Activated T-cell treated with anti-CD3 and anti-CD28 coated beads, Interleukin-2, amount 50 U/mL, for 24 hours (primary cell): ENCODE measurements at places on chromosomes 11 and 22.

DNA sequence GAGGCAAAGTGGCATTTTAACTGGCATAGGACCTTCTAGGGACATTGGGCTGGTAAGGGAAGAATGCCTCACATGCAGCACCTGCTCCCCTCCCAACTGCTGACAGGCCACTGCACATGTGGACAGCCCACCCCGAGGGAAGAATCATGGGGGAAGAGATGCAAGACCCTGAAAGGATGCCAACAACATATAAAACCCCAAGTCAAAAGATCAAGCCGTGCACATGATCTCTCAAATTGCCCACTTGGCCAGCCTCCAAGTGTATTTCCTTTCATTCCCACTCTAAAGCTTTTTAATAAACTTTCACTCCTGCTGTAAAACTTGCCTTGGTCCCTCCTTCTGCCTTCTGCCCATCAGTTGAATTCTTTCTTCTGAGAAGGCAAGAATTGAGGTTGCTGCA, 947.8 kb upstream of the CCDC90B start:
- DNase-seq = no peak

GRCh38 chr11:100240025-100240539, 447.0 kb upstream of the ARHGAP42 start:
- DNase-seq = no peak

- no peak for DNase-seq
Measured at GRCh38 chr11:75264356-75264755, 23.8 kb downstream of the TPBGL start.

- DNase-seq = no peak
Measured at GRCh38 chr11:14366936-14367335, 8.0 kb upstream of the RRAS2 start.

- no peak for DNase-seq
Measured at GRCh38 chr11:134074346-134074745, 5.5 kb downstream of the JAM3 start.

DNA sequence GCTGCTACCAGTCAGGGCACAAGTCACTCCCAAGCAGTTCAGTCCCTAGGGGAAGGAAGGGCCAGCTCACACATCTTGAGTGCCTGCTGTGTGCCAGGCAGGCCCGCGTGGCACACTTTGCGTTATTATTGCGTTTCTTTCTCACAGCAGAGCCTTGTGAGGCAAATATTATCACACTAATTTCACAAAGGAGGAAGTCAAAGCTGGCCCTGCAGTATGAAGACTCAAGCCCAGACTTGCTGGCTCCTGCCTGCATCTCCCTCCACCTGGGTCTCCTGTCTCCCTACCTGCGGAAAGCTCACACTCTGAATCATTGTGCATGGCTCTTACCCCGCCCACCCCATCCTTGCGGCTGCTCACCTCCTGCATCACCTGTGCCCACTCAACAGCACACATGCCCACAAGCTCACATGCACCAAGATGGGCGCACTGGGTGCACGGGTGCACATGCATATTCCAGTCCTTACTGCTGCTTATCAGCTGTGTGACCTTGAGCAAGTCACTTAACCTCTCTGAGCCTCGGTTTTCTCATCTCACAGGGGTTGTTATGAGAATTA, 31.7 kb upstream of the P2RY2 start:
- DNase-seq = no peak

DNA sequence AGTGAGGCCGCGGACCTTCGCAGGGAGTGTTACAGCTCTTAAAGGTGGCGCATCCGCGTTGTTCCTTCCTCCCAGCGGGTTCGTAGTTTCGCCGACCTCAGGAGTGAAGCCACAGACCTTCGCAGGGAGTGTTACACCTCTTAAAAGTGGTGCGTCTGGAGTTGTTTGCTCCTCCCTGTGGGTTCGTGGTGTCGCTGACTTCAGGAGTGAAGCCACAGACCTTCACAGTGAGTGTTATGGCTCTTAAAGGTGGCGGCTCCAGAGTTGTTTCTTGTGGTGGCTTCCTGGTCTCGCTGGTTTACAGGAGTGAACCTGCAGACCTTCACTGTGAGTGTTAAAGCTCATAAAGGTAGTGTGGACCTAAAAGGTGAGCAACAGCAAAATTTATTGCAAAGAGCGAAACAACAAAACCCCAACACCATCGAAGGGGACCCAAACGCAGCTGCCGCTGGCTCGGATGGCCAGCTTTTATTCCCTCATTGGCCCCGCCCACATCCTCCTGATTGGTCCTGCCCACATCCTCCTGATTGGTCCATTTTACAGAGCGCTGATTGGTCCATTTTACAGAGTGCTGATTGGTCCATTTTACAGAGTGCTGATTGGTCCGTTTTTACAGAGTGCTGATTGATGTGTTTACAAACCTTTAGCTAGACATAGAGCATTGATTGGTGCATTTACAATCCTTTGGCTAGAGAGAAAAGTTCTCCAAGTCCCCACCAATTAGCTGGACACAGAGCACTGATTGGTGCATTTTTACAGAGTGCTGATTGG, 1.2 kb upstream of the TMEM45B start:
- DNase-seq = peak; percentile 80

- no peak for DNase-seq
Measured at GRCh38 chr11:73204711-73205121, 13.4 kb upstream of the P2RY2 start.

DNA sequence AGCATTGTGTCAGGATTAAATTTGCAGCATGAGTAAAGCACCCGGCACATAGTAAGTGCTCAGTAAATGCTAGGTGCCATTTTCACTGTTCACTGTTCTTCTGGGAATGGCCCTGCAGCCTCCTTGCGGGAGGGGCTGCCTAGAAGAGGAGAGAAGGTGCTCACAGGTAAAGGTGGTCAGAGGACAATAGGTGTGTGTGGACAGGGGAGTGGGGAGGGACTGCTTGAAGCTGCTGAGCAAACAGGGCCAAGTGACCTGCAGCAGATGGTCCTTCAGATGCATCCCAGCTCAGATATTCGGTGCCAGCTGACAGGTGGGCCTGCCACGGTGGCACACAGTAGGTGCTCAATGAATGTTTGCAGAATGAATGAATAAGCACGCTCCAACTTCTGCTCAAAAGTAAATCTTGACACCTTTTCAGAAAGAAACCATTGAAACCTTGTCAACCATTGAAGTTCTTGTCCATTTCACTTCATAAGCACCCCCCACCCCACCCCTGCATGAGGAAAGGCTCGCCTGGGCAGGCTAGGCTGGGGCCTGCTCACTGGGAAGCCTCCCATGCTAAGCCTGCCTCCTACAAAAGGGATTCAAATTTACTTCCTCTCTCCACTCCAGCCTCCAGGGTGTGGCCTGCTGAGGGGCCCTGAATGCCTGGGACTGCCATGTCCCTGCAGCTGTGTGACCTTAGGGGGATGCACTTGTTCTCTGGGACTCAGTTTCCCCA, 1.6 kb downstream of the KIAA0930 start:
- DNase-seq = no peak

DNA sequence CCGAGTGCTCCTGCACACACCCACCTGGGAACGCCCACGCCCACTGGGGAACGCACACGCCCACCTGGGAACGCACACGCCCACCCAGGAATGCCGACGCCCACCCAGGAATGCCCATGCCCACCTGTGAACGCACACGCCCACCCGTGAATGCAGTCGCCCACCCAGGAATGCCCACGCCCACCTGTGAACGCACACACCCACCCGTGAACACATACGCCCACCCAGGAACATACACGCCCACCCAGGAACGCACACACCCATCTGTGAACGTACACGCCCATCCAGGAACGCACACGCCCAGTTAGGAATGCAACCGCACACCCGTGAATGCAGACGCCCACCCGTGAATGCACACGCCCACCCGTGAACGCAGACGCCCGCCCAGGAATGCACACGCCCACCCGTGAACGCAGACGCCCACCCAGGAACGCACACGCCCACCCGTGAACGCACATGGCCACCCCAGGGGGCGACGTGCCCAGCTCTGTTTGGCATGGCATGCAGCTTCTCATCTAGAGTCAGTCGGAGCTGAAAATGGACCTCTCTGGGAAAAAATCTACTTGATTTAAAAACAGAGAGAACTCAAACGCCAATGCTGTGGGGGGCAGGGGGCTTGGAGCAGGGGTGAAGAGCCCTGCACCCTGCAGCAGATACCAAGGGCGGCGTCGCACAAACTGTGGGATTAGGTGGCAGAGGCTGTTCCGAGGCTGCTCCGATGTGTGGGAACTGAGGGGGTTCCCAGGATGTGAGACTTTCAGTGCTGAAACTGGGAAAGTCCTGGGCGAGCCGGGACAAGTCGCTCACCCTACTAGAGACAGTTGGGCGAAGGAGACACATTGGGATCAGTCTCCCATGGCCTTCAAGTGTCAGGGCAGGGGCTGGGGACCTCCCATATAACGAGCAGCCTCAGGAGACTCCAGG, 83.3 kb downstream of the MYEOV start:
- no peak for DNase-seq

DNA sequence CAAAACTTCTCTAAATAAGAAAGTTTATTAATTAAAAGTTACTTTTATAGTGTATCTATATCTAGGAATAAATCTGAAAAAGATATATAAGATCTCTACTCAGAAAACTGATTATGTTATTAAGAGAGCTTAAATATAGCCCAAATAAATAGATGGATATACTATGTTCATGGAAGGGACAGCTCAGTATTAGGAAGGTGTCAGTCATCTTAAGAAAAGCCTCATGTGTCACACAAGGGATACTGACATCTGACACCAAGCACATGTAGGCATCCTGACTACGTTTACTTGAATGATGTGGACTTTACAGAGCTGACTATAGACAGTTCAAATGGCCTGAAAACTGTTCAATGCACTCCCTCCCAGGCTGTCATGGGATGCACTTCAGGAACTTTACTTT, 19.3 kb downstream of the PPARA start:
- DNase-seq = no peak

DNA sequence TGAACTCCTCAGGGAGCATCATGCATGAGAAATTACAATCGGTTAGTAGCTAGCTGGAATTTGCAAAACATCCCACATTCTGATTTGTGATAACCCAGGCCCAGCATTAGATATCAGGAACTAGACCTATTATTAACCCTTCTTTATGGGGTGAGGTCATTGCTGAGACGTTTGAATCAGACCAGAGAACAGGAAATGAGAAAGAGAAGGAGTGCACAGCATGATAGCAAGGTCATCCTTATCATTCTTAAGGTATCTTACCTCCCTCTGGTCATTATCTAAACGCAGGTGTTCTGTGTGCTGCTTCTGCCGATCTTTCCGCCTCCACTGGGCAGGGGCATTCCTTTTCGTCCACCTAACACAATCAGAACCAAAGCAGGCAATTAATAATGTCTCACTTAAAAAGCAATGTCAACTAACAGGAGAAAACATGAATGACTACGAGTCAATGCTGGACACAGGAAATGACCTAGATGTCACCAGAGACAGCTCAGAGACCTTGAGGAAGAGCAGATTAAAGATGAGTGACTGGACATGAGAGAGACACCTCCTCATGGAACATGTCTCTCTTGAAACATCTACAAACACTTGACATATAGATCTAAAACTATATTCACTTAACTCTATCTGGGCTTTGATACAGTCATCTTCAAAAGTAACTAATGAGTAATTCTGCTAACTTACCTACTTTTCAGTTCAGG, 78.3 kb upstream of the SCUBE2 start:
- DNase-seq = no peak

GRCh38 chr11:2807801-2808241, 77.8 kb downstream of the CDKN1C start:
- DNase-seq = peak; percentile 16

- no peak for DNase-seq
Measured at GRCh38 chr11:120708511-120709183, 197.1 kb downstream of the GRIK4 start.

GRCh38 chr11:41273908-41274307, 185.5 kb downstream of the LRRC4C start:
- no peak for DNase-seq

DNA sequence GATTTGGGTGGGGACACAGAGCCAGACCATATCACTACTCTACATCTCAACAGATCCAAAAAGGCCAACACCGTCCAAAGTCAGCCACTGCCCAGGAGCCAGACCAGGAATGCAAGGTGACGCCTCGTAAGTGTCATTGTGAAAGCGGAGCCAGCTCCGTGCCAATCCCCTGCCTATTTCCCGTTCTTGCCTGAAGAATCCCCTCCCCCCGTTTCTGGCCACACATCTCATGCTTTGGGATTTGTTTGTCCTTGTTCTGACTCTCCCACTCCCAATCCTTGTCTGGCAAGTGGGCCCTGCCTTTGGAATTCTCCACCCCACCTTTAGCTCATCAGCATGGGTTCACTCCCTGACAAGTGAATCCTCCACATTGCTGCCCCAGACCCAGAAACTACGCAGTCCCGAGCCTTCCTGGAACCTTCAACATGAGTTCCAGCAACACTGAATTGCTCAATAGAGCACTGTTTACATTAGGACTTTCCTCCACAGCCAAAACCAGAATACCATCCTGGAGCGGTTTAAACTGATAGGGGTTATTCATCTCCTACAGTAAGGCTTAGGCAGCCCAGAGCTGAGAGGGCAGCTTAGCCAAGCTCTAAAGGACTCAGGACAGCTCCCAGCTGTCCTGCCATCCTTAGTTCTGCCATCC, 6.0 kb upstream of the SLC35C1 start:
- DNase-seq = no peak

DNA sequence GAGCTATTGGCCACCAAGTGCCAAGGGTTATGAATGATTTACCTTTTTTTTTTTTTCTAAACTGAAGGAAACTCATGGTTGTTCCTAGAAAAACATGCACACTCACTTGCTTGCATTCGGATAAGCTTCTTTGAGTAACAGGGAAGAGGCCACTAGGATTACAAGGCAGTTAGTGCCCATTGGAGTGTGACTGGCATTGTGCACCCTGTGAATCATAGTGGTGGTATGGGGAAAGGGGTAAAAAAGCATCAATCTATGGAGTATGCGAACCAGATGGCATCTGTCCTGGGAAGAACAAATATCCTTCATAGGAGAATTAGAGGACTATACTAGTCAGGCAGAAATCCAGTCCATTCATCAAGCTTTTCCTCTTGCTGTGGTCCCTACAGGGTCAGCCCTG, 24.2 kb downstream of the CD44 start:
- DNase-seq = no peak

DNA sequence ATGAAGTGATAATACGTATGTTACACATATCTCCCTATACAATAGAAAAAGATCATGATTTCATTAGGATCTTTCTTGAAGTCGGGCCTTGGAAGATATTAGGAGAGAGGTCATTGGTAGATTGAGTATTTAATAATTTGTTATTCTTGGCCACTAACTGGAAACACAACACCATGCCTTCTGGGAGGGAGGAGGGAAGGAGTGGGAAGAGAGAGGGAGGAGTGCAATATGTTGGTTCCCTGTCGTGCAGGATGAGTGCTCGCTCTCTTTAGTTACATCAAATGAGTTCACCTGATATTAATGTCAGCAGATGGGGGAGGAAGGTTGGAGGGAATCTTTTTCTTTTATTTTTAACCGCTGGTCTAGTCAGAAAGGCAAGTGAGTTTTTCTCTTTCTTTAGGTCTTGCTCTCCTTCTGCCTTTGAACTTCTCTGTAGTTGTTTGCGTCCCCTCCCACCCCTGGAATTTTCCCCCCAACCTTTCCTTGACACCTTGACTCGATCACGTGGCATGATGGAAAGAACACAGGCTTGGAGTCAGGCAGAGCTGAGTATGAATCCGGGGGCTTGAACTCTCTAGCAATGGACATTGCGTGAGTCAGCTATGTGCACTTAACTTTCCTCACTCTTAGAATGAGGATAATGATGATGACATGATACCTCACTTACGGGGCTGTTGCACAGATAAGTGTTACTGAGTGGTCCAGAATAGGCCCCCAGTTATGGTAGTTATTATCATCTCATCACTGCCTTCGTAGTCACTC, 6.2 kb downstream of the ADAMTS15 start:
- no peak for DNase-seq

GRCh38 chr11:88357323-88358039, 19.9 kb upstream of the CTSC start:
- no peak for DNase-seq

GRCh38 chr11:32305460-32305859, 129.9 kb downstream of the WT1 start:
- no peak for DNase-seq
